ENCODE measurements at places on chromosomes 3 and 15.

DNA sequence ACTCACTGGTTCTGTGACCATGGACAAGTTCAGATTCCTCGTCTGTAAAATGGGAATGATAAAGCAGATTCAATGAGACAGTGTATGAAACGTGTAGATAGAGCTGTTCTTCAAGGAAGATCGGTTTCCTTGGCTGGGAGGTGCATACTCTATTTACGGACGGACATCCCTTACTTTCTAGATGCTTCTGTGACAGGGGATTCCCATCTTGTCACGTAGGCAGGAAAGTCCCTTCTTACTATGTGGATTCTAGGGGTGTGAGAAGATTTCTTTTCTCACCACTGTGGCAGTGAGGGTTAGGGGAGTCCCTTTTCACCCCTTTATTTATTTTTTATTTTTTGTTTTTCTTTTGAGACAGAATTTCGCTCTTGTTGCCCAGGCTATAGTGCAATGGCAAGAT lies 180.9 kb upstream of the TBL1XR1 start:
- DNase-seq: no peak

DNA sequence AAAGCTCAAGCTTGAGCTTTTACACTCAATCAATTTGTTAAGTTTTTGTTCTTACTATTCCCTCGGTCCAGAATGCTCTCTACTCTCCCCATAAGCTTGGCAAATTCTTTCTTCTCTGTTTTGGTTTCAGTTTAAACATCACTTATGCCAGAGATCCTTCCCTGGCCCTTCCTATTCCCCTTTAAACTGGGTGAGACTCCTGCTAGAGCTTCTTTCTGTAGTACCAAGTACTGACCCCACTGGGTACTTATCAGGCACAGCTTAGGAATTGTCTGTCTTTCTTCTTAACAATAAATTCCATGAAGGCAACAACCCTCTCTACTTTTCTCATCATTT lies 76.7 kb upstream of the PHLDB2 start:
- no peak for DNase-seq

- no peak for DNase-seq
Measured at GRCh38 chr15:93278783-93279182, 189.8 kb upstream of the RGMA start.

DNA sequence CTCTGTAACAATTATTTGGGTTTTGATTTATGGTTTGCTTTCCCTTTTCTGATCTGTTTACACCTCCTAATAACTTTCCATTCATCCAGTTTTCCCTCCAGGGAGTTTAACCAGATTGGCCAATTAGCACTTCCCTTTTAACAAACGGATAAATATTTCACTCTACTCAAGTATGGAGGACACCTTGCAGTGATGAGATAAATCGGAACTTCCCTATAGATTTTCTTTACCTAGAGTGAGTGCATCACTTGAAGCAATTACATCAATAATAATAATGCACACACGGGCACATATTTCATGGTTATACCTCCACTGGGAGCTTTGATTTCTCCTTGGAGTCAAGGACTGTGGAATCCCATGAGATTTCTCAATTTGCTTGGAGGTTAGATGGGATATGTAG lies 239.1 kb upstream of the CFAP20DC start:
- no peak for DNase-seq

DNA sequence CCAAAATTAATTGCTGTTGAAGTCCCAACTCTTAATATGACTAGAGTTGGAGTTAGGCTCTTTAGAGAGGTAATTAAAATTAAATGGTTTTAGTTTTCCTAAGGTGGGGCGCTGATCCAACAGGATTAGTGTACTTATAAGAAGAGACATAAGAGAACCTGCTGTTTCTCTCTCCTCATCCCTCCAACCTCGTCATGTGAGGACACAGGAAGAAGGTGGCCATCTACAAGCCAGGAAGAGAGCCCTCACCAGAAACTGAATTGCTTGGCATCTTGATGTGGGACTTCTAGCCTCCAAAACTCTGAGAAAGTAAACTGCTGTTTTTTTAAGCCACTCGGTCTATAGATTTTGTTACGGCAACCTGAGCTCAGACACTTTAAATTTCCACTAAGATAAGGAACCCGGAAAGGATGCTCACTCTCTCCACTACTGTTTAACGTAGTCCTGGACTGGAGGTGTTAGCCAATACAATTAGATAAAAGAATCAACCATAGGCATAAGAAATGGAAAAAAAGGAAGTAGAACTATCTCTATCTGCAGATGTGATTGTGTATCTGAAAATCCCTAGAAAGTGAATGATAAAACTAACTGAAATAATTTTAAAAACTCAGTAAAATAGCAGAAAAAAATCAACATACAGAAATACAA lies 26.8 kb downstream of the DCBLD2 start:
- no peak for DNase-seq

DNA sequence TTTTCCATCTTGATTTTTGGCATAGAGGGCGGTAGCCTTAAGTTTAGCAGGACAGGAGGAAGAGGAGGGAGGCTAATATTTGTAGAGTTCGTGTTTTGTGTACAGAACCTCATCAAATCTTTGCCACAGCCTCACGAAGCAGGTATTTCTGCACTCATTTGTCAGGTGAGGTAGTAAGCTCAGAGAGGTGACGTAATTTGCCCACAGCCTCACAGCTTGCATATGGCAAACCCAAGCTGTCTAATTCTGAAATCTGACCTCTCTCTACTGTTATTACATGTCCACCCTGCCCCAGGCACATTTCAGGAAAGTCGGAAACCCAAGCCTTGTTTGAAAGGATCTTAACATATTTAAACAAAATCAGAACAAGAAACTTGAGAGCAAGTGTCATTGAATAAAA lies 91.1 kb upstream of the TPM1 start:
- DNase-seq: no peak
